ENCODE measurements at places on chromosomes 7 and 10.

- no peak for DNase-seq
Measured at GRCh38 chr10:14742382-14742781, 32.3 kb downstream of the FAM107B start.

- no peak for DNase-seq
Measured at GRCh38 chr7:128217030-128217805, 23.9 kb upstream of the LEP start.

DNA sequence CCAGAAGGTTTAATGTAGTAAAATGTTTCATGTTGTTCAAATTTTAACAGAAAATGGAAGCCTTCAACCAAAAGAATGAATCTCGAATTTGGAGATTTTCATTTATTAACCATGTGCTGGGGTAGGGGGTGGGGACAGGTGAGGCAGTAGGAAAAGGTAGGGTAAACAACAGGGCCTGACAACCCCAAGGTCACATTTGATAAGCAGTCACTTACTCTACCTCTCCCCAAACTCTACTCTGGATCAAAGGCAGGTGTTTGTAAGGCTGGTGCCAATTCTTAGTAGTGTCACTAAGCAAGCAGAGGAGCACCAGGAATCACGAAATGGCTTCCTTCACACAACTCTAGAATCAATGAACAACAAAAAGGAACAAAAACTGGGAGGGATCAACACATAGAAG lies 138.0 kb downstream of the ZFAND4 start:
- no peak for DNase-seq

DNA sequence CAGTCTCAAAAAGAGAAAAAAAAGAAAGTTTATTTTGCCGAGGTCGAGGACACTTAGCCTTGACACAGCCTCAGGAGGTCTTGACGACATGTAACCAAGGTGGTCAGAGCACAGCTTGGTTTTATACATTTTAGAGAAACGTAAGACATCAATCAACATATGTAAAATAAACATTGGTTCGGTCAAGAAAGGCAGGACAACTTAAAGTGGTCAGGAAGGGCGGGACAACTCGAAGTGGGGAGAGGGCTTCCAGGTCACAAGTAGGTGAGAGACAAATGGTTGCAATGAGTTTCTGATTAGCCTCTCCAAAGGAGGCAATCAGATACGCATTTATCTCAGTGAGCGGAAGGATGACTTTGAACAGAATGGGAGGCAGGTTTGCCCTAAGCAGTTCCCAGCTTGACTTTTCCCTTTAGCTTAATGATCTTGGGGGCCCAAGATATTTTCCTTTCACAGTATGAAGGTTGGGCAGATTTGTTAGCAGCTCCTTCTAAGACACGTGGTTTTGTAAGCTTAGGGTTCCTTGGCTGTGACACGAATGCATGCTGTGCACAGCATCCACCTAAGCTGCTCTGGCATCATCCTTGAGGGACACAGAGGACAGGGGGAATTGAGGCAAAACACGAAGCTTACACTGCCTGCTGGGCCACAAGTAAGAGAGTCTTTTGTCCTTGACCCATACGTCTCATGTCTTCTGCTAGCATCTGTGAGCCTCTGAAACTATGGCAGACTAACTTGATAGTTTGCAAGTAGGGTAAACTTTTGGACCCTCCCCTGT lies 3.3 kb upstream of the VDAC2 start:
- no peak for DNase-seq

DNA sequence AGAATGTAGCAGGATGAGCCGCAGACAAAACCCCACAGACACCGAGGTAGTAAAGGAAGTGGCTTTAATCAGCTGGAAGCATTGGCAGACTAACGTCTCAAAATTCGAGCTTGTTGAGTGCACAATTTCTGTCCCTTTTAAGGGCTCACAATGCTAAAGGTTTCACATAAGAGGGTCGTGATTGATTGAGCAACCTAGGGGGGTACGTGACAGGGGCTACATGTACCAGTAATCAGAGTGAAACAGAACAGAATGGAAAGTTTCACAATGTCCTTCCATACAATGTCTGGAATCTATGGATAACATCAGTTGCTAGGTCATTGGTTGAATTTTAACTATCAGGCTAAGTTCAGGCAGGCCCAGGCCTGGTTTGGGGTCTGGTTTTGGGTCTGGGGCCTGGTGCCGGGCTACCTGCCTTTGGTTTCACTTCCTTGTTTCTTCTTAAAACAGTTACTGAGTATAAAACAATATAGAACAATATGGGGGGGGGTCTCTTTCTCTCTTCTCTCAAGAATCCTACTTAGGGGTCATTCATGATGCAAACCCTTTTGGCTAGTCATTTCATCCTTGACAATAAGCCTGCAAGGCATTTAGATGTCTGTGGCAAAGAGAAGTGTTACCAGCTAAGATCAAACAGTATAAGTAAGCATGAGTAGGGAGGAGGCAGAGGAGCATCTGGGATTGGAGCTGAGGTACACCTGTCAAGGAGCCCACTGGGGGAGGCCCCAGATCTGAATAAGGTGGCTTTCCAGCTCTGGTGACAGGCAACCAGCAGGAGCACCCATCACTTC lies 364.1 kb downstream of the TNS3 start:
- DNase-seq, result no peak
